Left renal cortex interstitium (tissue), 4 donors: ENCODE measurements at places on chromosomes 1 and 21. TPM values are rescaled to one million over a fixed set of nuclear protein-coding genes. Genes with fewer than 3 reads are reported as not detected.

GCLM gene
- polyA plus RNA-seq: 13.8 TPM

ESPN gene
- polyA plus RNA-seq: 14.0 TPM

PTGFR gene
- 0.17 TPM for polyA plus RNA-seq

S100A7 gene
- polyA plus RNA-seq: 0.32 TPM

CFHR4 gene
- polyA plus RNA-seq: not detected

RGS7 gene
- 4.9 TPM for polyA plus RNA-seq

LCE3C gene
- polyA plus RNA-seq: not detected

ELF3 gene
- polyA plus RNA-seq: 117 TPM

SPSB1 gene
- polyA plus RNA-seq: 11.0 TPM

TGFBR3 gene
- polyA plus RNA-seq: 111 TPM

TSPEAR gene
- 0.55 TPM for polyA plus RNA-seq

AKR7A2 gene
- polyA plus RNA-seq: 76.7 TPM

RHEX gene
- polyA plus RNA-seq: 2.7 TPM

HPDL gene
- polyA plus RNA-seq: 2.9 TPM

VWA5B1 gene
- 0.82 TPM for polyA plus RNA-seq

PANK4 gene
- 24.8 TPM for polyA plus RNA-seq
